Activated T-cell treated with anti-CD3 and anti-CD28 coated beads for 4 hours (primary cell): ENCODE measurements at places on chromosomes 1 and 21.

GRCh38 chr1:94675373-94675772 is 133.8 kb upstream of the F3 start:
- no peak for DNase-seq

DNA sequence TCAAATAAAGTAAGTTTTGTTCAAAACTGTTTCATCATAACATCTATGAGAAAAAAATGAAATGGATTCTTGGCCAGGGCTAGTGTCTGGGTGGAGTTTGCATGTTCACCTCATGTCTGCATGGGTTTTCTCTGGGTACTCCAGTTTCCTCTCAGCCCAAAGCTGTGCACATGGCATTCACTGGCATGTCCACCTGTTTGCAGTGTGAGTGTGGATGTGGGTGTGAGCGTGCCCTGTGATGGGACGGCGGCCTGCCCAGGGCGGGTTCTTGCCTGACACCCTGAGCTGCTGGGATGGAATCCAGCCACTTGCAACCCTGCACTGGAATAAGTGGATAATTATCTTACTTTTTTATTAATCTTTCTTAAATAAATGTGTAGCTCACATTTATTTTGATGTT is 185.5 kb downstream of the RYR2 start:
- no peak for DNase-seq

- no peak for DNase-seq
Measured at GRCh38 chr21:46208761-46209721, 19.5 kb downstream of the LSS start.

DNA sequence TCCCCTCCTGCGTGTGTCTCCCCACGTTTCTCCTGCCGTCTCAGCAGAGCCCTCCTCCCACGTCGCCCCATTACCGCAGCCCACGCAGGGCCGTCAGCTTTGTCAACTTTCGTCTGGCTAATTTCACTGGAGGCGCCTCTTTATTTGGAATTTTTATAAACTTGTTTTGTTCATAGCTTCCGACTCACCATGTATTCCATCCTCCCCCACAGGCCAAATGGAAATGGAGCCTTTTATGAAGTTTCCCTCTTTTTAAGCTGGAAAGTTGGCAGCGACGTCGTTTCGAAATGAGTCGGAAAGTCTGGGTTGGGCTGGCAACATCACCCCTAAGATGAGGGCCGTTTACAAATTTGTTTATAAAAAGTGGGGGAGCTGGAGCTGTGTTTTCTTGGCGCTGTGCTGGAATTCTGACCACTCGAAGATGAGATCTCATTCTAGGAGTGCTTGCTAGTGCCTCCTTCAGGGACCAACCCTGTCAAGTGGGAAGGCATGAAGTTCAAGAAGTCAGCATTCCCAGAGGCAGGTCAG is 23.7 kb upstream of the SLC45A1 start:
- DNase-seq: no peak

- DNase-seq: no peak
Measured at GRCh38 chr1:115467196-115467595, 129.1 kb upstream of the NGF start.
